ENCODE measurements at places on chromosomes 1 and 21. TPM values are rescaled to one million over a fixed set of nuclear protein-coding genes. Genes with fewer than 3 reads are reported as not detected.

The IFNGR2 gene
- total RNA-seq: 44.8 TPM

The CLSTN1 gene
- 120 TPM for total RNA-seq

The NECTIN4 gene
- total RNA-seq: under 0.01 TPM

The CHI3L1 gene
- 14.8 TPM for total RNA-seq

The LRRC53 gene
- total RNA-seq: not detected

The SNRPE gene
- total RNA-seq: 36.9 TPM

The C1orf52 gene
- 15.5 TPM for total RNA-seq

The KLF18 gene
- not detected for total RNA-seq

The B3GALT5 gene
- 0.15 TPM for total RNA-seq

The SELENON gene
- 34.9 TPM for total RNA-seq

The S100A7 gene
- not detected for total RNA-seq

The FCRL4 gene
- total RNA-seq: not detected

The KRTAP7-1 gene
- total RNA-seq: not detected

All from smooth muscle cell of trachea (primary cell).